ENCODE measurements at places on chromosomes 3 and 15.

- DNase-seq = peak; percentile 31
Observed at GRCh38 chr3:46368569-46368968, 2.2 kb upstream of the CCR5 start.

DNA sequence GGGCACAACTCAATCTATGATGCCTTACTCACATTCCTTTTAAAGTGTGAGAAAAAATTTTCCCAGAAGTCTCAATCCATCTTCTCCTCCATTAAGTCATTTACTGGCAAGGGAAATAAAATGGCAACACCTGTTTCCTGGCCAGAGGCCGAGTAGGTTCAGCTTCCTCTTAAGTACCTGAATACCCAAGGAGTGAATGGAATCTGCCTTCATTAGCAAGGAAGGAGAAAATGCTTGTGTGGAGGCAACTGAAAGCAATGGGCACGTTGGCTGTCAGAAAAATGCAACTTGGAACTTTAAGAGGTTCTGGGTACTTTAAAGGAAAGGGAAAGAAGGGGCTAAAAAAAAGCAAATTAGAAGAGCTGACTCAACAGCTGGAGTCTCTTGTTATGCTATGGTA is 423.6 kb upstream of the ARL6 start:
- DNase-seq = no peak

DNA sequence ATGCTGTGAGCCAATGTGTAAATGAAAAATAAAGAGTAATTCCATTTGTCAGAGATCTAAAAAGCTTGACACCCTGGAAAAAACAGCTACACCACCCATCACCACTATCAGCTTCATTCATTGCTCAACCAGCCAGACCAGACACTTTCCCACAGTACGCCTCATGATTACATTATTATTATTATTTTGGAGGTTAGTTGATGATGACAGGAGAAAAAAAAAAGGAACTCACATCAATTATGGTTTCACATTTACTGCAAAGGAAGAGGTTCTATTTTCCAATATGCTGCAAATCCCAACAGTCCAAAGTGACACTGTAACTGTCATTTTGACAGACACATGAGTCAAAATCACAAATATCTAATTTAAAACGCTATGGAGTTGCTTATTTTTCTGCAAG is 134.7 kb upstream of the TSC22D2 start:
- no peak for DNase-seq

DNA sequence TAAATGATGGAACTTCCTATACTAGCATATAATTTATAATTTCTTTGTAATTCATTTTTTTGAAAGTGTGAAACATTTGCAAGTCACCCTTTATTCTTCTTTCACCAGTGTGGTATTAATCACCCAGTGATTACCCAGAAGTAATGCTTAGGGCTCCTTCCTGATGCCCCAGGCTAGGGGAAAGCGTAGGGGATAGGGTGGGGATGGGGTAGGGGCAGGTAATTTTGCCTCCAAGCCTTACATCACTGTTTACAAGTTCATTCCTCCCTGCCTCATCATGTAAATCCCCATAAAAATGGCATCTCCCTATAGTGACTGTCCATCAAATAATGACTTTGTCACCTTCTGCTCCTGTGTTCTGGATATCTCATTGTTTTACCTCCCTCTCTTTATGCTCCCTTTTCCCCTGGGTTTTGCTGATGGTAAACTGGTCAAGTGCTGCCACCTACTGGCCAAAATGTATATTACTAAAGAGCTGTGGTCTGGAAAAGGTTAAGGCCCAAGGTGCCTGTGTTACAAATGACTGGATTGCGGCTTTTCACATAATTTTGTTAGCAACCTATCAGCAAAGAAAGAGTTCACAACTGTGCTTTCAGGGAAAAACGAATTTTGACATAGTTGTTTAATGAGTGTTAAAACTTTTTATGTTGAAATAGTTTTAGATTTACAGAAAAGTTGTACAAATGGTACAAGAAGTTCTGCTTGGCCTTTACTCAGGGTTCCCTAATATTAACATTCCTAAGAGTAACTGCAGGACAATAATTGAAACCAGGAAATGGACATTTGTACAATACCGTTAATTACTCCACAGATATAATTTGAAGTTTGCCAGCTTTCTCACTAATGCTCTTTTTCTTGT is 54.7 kb downstream of the ONECUT1 start:
- DNase-seq = peak; percentile 83

DNA sequence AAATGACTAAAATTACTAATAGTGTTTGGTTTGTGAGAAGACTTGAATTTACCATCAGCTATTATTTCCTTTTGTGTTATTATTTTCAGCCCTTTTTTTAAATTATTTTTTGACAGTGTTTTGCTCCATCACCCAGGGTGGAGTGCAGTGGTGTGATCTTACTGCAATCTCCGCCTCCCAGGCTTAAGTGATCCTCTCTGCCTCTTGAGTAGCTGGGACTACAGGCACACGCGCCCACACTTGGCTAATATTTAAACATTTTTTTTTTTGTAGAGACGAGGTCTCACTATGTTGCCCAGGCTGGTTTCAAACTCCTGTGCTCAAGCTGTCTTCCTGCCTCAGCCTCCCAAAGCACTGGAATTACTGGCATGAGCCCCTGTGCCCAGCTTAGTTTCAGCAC is 31.7 kb upstream of the UTS2B start:
- no peak for DNase-seq

- DNase-seq = peak; percentile 83
Observed at GRCh38 chr3:14925729-14926591, 21.4 kb upstream of the NR2C2 start.

DNA sequence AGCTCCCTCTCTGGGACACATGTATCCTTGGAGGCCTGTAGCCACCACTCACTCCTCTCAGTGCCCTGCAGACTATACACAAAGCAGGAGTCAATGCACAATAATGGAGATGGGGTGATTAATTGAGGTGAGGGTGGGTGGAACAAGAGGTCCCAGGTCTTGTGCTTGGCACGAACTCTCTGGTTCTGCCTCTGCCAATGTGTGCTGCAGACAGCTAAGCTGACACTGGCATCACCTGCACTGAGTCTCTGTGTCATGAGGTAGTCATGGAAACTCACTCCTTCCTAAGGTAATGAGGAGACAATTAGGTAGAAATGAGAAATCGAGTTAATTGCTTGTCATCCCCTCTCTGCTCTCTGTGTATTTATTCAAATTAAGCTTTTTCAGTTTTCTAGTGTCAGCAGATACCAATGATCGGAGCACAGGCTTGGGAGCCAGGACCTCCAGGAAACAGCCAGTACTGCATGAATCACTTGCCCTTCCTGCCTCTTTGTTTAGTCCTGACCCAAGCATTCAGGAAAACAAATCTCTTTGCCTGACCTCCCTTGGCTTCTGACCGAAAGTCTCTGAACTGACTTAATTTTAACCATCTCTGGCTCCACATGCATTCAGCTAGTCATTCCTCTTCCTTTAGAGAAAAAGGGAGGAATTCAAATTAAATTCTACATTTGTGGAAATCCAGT is 56.7 kb downstream of the DRD3 start:
- DNase-seq = no peak

DNA sequence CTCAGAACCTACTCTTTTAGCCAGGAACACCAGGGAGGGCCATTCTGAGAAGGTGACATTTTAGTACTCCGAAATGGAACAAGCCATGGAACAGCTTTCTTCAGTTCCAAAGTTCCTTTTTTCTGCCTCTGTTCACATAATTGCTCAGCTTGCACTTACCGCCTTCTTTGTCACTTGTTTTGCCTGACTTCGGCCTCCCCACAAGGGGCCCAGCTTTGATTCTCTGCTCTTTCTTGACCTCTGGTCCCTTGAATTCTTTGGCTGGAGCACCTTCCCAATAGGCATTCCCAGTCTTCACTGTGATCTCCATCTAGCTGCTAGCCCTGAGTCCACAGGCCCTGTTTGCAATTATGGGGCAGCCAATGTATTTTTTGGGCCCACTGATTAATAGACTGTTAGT is 51.4 kb upstream of the SLC7A14 start:
- DNase-seq = no peak

DNA sequence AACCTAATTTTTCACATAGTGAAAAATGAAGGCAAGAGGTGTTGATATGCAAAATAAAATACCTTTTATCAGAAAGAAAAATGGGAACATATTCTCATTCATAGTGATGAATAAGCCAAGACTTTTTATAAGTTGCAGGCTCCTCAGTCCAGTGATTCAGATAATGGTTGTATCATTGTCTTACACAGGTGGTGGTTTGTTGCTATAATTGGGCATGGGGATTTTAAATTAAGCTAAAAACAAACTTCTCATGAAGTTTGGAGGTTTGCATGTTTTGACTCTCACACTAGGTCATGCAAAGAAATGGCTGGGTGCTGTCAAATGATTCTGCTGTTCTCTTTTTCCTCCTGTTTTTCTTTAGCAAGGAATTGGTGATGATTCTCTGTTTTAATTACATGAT is 60.8 kb upstream of the SKIL start:
- DNase-seq = no peak

GRCh38 chr3:160027541-160028195 is 39.0 kb downstream of the IL12A start:
- DNase-seq = no peak

DNA sequence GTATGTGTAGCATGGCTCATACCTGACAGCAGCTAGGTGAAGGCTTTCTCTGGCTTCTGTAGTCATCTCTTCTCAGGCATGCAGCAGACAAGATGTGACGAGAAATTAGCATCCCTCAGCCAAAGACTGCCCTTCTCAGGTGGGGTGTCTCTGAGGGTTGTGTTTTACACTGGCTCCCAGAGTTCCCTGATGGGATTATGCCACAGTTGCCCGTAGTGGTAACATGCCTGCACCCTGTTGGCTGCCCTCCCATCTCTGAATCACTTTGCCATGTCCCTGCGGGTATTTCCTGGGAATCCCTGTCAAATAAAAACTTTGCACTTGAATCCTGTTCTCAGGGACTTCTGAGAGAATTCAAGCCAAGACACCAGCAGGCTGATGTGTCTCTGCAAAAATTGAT is 70.5 kb downstream of the LRTM1 start:
- no peak for DNase-seq

DNA sequence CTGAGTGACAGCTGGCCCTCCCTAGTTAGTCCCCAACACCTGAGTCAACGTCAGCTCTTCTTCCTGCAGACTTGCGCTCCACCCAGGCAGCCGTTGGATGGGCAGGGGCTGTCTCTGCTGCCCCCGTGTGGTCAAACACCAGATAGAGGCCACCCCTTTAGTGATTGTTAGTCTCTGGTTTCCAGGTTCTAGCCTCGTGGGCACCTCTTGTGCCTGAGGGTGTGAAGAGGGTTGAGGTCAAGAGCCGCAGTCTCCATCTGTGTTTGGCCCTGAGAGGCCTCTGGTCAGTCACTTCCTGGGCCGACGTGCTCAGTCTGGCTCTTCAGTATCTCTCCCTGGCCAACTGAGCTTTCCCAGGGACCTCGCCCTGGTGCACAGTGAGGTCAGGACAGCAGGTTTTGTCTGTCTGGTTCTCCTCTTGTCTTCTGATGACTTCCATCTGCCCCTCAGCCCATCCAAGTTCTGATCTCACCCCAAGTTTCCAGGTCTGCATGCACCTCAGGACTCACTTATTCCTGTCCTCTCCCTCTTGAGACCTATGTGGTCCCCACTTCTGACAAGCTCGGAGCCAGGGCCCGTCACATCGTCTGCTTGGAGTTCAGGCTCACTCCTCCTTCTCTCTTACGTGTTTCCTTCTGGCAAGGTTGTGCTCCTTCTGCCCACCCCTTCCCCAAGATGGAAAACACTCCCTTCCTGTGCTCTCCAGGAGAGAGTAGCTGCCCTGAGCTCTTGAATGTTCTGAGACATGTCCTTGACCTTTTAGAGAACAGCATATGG is 20.9 kb downstream of the CD276 start:
- peak; percentile 74 for DNase-seq

- DNase-seq = no peak
Observed at GRCh38 chr3:123843668-123844067, 40.5 kb downstream of the MYLK start.

GRCh38 chr3:139425745-139426400 is 36.4 kb upstream of the COPB2 start:
- no peak for DNase-seq

DNA sequence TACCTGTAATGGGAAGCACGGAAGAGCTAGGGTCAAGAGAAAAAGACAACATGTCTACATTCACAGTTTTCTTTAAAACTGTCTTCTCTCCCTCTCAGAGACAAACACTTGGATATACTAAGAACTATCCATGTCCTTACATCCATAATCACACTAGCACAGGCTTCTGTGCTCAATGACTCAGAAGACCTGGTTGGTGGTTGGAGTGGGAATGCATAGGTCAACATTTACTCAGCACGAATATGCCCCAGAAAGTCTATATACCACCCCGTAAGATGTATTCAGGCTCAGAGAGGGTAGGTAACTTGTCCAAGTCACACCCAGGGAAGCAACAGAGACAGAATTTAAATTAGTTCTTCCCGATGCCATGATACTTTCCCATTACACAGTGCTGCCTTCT is 891.1 kb downstream of the TUSC7 start:
- no peak for DNase-seq

GRCh38 chr3:108090049-108090700 is 656 bp downstream of the CD47 start:
- DNase-seq = peak; percentile 82

DNA sequence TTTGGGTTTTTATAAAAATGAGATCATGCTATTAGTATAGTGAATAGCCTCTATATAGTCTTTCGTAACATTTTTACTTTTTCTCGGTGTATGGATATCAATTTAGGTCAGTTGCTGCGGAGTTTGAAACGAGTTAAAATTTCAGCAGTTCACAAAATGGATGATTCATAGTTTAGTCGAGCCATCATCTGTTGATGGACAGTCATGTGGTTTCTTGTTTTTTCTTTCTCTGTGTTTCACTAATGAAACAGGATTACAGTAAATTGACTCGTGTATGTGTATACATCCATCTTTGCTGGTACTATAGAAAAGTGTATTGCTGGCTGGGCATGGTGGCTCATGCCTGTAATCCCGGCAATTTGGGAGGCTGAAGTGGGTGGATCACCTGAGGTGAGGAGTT is 106.8 kb downstream of the IGF1R start:
- no peak for DNase-seq

DNA sequence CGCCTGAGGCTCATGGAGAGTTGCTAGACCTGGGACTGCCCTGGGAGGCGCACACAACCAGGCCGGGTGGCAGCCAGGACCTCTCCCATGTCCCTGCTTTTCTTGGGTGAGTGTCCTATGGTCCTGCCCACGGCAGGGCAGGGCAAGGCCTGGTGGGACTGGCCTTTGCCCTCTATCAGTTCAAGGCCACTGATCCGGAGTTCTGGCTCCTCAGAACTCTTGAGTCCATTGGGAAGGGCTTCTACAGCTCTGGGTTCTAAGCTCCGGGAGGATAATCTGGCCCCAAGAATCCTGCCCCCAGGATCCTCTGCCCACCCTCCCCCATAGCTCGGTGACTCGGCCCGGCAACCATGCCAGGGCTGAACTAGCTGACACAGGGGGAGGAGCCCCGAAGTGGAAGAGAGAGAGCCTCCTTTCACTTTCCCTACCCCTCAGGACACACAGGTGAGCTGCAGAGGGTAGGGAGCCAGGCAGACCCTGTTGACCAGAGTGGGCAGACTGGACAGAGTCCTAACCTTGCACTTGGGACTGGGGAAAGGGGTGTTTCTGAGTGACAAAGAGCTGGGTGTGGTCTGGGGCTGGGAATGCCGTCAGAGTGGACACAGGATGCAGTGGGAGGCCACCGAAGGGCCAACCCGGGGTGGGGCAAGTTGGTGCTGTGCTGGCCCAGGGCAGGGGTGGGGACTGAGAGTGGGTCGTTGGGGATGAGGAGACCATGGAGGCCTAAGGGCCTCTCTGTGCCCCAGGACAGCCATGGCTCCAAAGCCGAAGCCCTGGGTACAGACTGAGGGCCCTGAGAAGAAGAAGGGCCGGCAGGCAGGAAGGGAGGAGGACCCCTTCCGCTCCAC is 664 bp downstream of the PARP3 start:
- peak; percentile 82 for DNase-seq

- peak; percentile 18 for DNase-seq
Observed at GRCh38 chr3:4406746-4407568, 60.1 kb downstream of the SUMF1 start.

Measured in small intestine (tissue), 16 donors.